ENCODE measurements at places on chromosomes 7 and 10.

GRCh38 chr10:88911116-88911515, 31.1 kb downstream of the STAMBPL1 start:
- DNase-seq = no peak

GRCh38 chr7:91719008-91719407, 161.5 kb downstream of the MTERF1 start:
- DNase-seq = no peak

GRCh38 chr10:124727361-124727960, 16.7 kb downstream of the FAM53B start:
- DNase-seq = no peak

- DNase-seq = no peak
Observed at GRCh38 chr7:51015581-51015980, 232.9 kb upstream of the GRB10 start.

DNA sequence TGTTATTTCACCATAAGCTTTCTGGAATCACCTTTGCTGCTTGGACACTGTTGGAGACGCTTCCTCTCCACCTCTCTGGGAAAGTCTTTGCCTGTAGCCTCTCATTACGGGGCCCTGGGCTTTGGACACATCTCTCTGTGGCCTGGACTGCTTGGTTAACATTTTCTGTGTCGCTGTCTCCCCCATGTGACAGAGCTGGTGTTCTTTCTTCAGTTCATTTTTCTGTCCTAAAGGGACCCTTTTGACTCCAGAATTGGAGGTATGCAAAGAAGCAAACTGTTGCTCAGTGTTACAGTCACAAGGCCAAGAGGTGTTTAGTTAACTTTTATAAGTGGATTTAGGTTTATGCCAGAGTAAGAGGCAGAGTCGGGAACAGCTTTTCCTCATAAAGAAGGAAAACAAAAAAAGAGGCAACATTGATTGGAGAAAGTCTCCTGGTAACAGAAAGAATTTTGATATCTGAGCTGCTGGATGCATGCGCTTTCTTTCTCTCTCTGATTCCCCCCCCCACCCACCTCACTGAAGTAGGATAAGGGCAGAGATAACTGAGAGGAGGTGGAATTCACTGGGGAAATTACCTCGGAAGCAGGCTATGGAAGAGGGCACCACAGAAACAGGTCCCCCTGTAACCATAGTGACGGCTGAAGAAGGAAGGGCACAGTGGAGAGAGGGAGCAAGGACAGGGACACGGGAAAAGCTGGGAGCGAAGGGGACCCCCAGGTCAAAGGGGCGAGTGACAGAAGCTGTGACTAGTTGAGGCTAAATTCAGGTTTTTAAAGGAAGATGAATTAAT, 57.8 kb downstream of the LGI1 start:
- DNase-seq = no peak

DNA sequence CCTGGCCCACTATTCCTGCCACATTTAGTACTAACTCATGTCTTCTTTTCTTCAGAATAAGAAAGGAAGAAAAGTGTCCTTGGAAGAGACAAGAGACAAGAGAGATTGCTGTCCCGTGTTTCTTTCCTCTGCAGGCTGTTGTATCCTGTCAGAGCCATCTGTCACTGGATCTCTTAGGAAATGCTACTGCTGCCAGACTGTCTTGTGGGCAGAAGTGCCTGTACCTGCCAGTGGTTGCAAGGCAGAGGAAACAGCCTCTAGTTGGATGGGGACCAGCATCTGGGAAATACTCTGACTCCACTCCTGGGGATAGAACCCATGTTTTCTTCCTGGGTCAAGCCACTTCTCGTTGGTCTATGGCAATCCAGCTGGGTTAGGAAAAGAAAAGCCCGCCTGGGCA, 16.7 kb upstream of the MAP3K8 start:
- DNase-seq = no peak

DNA sequence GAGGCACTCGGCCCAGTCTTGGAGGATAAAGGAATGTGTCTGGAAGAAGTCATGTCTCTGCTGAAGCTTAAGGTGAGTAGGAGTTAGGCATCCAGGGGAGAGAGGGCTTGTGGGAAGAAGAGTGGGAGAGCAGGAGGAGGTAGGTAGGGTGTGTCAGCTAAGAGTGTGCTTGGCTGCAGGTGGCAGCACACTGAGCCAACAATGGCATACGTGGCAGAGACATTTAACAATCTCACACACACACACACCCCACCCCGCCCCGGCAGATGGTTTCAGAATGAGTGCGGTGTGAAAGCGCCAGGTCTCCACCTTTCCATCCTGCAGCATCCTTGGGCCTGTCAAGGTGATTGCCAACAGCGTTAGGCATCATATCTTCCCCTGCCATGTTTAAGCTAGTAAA, 11.2 kb upstream of the ARPC1A start:
- no peak for DNase-seq

DNA sequence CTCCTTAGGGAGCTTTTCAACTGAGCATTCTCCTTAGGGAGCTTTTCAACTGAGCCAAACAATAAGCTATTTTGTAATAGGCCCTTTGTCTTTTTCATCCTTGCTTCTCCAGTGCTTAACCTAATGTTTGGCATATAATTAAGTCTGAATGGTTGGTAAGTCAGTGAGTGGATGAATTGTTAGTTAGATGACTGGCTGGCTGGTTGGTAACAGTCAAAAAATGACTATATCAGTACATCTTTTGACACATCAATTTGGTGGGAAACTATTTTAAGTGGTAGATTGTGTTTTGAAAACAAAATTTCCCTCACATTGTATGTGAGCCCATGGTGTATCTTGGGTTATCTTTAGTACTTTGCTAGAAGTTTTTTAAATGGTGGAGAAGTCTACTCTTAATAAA, 16.4 kb downstream of the ING3 start:
- no peak for DNase-seq

GRCh38 chr10:37549054-37549453, 308.4 kb downstream of the ZNF248 start:
- DNase-seq = no peak

GRCh38 chr10:1575481-1576244, 161.7 kb downstream of the ADARB2 start:
- DNase-seq = no peak

DNA sequence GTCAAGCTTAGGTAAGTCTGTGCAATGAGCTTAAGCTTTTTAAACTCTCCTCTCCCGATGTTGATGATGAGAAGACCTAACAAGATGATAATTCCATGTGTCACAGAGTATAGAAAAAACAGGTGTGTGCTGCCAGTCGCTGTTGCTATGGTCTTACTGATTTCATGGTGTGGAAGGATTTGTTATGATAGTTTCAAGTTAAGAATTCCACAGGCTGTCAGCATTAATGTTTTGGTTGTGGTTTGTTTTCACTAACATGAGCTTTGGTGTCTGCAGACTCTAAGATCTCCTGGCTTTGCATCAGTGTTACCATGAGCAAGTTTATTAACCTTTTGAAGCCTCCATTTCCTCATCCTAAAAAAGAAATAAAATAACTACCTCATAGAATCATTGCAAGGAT, 123.7 kb downstream of the NSUN6 start:
- DNase-seq = no peak

- DNase-seq = no peak
Observed at GRCh38 chr7:38873433-38873832, 35.6 kb downstream of the VPS41 start.

- DNase-seq = no peak
Observed at GRCh38 chr10:67864607-67865371, 19.7 kb upstream of the SIRT1 start.

GRCh38 chr7:155333346-155334234, 35.9 kb downstream of the INSIG1 start:
- DNase-seq = no peak

GRCh38 chr10:70809726-70810125, 6.0 kb upstream of the SGPL1 start:
- no peak for DNase-seq

DNA sequence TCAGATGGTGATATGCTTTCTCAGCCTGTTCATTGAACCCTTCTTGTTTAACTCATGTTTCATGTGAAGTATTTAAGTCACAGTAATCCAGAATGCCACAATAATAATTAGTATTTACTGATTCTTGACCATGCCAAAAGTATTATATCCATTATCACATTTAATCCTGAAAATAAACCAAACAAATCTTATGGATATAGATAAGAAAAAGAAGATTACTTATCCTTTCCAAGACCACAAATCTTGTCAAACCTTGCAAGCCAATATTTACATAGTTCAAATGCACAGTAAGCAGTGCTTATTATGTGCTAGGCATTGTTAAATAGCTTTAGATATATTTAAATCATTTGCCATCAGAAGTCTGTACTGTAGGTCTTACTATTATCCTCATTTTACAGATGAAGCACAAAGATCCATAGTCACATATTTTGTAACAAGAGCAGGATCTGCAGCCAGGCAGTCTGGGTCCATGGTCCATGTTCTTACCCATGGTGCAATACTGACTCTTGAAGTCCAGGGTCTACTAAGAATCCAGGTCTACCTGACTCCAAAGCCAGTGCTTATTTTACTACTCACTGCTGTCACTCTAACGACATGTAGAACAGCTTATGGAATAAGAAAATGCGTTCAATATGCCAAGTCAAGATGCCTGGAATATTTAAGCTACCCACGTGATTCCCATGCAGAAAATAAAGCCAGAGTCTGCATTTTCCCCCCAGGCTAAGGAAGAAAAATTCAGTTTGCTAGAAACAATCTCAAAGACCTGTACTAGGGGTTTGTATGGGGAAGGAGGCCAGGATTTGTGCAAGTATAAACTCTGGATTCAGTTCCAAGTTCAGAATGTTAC, 984.8 kb upstream of the LRRTM3 start:
- DNase-seq = no peak

Data from effector CD8-positive, alpha-beta T cell (primary cell).